ENCODE measurements at places on chromosomes 2 and 18. TPM values are rescaled to one million over a fixed set of nuclear protein-coding genes. Genes with fewer than 3 reads are reported as not detected.

SERPINB12 gene
- total RNA-seq, result not detected

CRYGD gene
- not detected for total RNA-seq

RAPGEF4 gene
- total RNA-seq, result 1.9 TPM

WDPCP gene
- total RNA-seq, result 11.8 TPM
